ENCODE measurements at places on chromosomes 16 and 17.

- DNase-seq = no peak
Measured at GRCh38 chr17:82339634-82340580, 6.3 kb upstream of the SECTM1 start.

GRCh38 chr17:2809337-2809736, 13.1 kb downstream of the RAP1GAP2 start:
- DNase-seq = no peak

DNA sequence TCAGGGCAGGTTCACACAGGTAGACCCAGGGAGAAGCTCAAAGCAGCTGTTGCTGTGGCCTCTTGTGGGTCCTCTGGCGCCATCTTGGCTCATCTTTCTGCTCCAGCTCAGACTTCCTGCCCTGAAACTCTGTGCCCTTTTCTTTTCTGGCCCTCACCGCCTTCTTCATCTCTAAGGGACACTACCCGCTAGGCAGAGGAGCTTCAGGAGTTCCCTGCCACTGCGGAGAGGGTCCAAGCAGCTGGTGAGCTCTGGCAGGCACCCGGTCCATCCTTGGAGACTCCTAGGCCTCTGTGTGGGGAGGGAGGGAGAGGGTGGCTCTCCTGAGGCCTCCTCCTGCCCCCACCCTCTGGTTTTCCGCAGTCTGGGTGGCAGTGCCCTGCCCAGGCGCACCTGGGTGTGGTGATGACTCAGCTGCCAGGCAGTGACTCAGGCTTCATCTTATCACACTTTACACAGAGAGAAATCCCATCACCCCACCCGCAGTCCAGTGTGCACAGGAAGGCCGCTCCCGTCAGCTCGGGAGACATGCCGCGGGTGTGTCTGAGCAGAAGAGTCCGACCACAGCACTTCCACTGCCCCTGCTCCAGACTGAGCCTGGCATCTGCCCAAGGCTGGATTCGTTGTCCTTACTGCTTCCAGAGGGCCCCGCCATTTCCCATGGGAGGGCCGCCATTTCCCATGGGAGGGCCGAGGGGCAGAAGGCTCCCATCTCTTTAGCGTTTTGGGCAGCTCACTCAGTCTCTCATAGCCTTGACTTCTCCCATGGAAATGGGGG, 7.3 kb downstream of the NT5C start:
- DNase-seq = peak; percentile 72

DNA sequence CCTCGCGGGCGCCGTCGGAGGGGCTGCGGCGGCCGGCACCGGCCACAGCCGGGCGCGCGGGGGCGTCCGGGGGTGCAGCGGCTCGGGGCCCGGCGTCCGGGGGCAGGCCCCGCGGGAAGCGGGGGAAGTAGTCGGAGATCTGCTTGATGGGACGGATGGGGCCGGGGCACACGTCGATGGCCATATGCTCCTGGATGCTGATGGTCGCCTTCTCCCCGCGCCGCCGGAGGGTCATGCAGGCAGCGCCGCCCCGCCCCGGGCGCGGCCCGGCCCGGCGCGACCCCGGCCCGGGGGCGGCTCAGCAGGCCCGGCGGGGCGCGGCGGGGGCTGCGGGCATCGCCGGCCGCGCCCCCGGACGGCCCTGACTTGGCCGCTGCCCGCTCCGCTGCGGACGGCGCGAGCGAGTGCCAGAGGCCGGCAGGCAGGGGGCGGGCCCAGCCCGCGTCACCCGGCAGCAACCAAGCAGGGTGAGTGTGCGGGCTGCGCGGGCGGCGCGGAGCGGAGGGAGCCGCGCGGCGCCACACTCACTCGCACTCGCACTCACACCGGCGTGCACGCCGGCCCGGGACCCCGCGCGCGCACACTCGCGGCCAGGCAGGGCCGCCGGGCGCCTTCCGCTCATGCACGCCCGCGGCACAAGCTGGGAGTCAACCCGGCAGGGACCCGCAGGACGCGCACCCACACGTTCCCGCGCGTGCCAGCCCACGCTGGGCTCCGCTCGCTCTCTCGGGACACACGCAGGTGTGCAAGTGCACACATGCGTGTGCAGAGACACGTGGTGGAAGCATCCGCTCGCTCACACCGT, at the start of gene DOC2B:
Gene DOC2B (minus strand): TSS at position 406 of the 805 bp plus-strand sequence. CDS start 171 bp downstream, at position 235.
- DNase-seq = peak; percentile 16

DNA sequence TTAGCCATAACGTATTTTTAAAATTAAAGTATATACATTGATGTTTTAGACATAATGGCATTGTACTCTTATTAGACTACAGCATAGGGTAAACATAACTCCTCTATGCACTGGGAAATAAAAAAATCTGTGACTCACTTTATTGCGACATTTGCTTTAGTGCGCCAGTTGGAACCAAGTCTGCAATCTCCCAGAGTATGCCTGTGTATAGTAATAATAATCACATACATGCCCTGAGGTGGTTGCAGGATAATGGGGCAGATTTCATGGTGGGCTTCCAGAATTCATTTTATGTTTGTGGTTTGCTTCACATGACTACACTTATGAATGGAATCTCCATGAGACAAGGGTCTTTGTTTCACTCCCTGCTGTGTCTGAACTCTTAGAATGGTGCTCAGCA, 66.9 kb upstream of the N4BP1 start:
- DNase-seq = peak; percentile 30

DNA sequence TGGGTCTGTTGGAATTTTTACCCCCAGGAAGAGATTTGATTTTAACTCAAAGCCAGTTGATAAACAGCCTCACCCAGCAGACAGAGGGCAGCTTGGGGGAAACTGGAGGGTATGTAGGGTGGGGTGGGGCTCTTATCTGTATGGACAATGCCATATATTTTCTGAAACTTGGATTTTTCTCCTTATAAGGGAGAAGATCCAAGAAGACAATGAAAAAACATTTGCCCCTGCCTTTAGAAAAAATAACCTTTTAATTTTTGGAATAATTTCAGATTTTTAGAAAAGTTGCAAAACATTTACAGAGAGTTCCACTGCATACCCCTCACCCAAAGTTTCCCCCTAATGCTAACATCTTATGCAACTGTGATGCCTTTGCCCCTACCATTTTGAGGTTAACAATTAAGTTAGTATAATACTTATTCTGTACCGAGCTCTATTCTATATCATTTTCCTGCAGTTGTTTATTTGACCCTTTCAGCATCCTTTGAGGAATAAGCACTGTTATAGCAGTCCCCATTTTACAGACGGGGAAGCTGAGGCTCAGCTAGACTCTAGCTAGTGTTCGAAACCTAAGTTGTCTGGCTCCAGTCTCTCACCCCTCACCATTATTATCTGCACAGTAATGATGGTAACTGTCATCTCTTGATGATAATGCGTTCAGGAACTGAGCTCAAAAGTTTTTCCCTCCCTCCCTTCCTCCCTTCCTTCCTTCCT, 66.4 kb downstream of the PRKCB start:
- DNase-seq = no peak

DNA sequence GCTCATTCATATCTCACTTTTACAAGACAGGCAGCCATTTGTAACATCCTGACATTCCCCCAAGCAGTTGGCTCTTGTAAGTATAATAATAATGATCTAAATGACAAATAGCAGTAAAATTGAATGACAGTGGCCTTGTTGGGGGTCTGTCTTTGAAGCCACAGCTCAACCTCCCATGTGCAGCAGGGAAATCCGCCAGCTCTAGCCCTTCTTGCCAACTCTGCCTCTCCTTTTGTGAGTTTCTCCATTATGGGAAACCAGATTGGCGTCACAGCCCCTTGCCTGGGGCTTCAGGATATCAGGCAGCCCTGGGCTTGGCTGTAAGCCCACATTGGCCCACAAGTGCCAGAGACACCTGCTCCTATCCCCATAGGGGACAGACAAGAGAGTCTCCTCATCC, 70.4 kb upstream of the CACNG5 start:
- no peak for DNase-seq

GRCh38 chr16:78876671-78877070, 723.9 kb downstream of the MAF start:
- DNase-seq = no peak

Data from fibroblast of pulmonary artery (primary cell).